IMR-90 (cell line): ENCODE measurements at places on chromosomes 1 and 21. TPM values are rescaled to one million over a fixed set of nuclear protein-coding genes. Genes with fewer than 3 reads are reported as not detected.
A peak's percentile ranks its signal among the peaks of the same experiment; 100 is the strongest.

The KCNK2 gene
- 86.9 TPM in 2 replicates for total RNA-seq

GRCh38 chr1:230176871-230177411, 109.9 kb downstream of the GALNT2 start:
- peak; percentile 41 for DNase-seq

DNA sequence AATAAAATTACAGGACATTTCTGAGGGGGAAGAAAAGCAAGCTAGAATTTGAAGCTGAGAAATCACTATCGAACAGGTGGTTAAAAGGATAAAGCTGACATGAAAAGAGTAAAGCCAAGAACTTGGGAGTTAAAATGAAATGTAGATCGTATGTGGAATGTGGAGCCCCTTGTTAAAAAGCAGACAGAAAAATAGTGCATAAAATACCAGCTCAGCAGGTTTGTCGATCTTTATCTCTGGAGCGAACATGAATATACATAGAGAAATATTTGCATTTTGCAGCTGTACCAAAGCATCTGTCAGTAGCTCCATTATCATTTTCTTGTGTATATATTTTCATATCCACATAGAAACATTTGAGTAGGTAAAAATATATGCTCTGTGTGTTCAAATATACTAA, 73.6 kb upstream of the CDC42BPA start:
- no peak for DNase-seq

The ZNF648 gene
- not detected in 2 replicates for total RNA-seq

The KRTAP10-9 gene
- not detected in 2 replicates for total RNA-seq

The TNFRSF4 gene
- total RNA-seq: not detected in 2 replicates

The TFF2 gene
- not detected in 2 replicates for total RNA-seq

DNA sequence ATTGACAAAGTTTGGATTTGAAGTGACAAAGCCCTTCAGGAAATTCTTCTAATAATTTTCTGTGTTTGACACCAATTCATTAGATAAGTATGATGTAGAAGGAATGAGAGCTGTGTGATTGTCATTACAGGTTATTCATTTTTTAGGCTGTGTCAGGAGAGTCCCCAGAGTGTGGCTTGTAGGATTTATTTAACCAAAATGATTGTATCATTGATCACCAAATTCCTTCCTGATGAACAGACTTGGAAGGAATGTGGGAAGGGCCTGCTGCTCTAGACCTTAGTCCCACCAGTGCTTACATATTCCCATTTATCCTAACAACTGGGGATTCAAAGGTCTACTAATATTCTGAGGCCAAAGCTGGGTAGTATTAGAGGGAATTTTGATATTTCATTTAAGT, 383.3 kb upstream of the KAZN start:
- no peak for DNase-seq

- DNase-seq: peak; percentile 80
Measured at GRCh38 chr1:11138952-11139351, 39.3 kb upstream of the EXOSC10 start.

- peak; percentile 59 for DNase-seq
Measured at GRCh38 chr1:23930861-23931490, 17.8 kb upstream of the CNR2 start.

GRCh38 chr1:115744646-115745275, 23.8 kb downstream of the CASQ2 start:
- no peak for DNase-seq

GRCh38 chr21:38660333-38661196, 145.2 kb upstream of the ETS2 start:
- no peak for DNase-seq

The LRRC38 gene
- total RNA-seq: not detected in 2 replicates

The ATP1A4 gene
- not detected in 2 replicates for total RNA-seq

DNA sequence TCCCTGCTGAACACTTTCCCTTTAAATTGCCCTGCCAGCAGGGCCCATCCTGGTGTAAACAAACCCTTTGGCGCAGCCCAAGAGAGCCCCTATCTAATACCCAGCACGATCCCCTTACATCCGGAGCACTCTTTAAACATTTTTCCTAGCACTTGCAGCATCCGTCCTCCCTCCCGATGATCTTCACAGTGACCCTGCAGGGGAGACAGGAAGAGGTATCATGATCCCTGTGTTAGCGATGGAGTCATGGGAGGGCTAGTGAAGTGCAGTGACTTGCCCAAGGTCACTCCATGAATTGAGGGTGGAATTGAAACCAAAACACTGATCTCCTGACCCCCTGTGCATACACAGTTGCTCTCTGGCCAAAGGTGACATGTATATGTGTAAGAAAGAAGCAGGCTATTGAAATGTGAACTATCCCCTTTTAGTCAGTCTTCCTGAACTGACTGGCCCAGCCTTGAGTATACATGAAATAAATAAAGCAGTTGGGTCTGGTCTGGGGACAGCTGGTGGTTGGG, 9.8 kb upstream of the KCNQ4 start:
- no peak for DNase-seq

The TOMM40L gene
- total RNA-seq: 11.4 and 12.5 TPM in 2 replicates

The POU3F1 gene
- not detected in 2 replicates for total RNA-seq

DNA sequence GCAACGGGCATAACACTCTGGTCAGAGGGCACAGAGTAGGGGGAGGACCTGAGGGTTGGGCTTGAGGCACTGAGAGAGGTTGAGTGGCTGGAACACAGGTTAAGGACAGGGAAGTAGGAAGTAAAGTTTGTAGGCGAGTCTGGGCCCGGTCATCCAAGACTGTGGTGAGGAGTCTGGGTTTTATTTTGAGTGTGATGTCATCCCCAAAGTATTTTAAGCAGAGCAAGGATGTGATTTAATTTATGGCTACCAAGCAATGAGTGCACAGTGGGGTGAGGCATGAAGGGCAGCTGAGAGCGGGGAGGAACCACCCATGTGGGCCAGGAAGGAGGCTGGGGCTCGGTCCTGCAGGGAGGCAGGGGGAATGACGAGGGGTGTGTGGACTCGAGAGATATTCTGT, 11.2 kb upstream of the VWA5B1 start:
- peak; percentile 60 for DNase-seq

The SPRR2D gene
- total RNA-seq: not detected in 2 replicates

GRCh38 chr1:204451352-204452124, 39.9 kb upstream of the PPP1R15B start:
- no peak for DNase-seq

The NEGR1 gene
- 9.1 and 13.1 TPM in 2 replicates for total RNA-seq

- peak; percentile 28 for DNase-seq
Measured at GRCh38 chr1:29682919-29683295, 446.6 kb downstream of the PTPRU start.

DNA sequence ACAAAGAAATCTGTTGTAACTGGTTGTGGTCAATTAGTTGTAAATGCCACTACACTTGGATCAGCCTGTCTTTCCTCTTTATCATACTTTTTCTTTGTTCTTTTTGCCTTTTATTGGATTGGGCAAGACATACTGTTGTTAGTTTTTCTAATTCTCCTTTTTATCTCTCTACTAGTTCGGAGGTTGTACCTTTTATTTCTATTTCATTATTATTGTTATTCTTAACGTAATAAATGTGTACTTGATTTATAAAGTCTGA, 59.2 kb downstream of the IVNS1ABP start:
- DNase-seq: peak; percentile 17

The XCL1 gene
- not detected in 2 replicates for total RNA-seq
